ENCODE measurements at places on chromosomes 13 and 19. TPM values are rescaled to one million over a fixed set of nuclear protein-coding genes. Genes with fewer than 3 reads are reported as not detected.

DNA sequence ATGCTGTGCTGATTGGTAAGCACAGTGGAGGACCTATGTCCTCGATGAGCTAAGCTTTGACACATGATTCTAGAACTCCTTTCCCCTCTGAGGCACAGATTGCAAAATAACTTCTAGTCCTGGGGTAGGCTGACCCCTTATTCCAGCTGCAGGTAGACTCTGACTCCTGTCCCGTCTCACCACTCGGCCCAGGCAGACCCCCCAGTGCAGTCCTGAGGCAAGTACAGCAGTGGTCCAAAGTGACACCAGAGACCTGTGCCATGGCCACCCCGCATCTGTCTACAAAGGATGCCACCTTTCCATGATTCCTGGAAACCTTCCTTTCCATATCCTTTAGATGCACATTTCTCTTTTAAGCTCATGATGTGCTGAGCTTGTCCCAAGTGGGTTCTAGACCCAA, 482.5 kb downstream of the ZNF536 start:
- no peak overlapping the region for H3K27ac ChIP-seq
- no peaks in the 10 kb centered on the region for H3K36me3 ChIP-seq
- no peak overlapping the region for H3K4me3 ChIP-seq
- no peaks in the 10 kb centered on the region for H3K27me3 ChIP-seq
- no peaks in the 10 kb centered on the region for H3K4me1 ChIP-seq

- H3K4me3 ChIP-seq = no peak overlapping the region
- H3K27ac ChIP-seq = no peak overlapping the region
- H3K36me3 ChIP-seq = peaks cover 5% of the 10 kb centered on the region
Measured at GRCh38 chr19:4477034-4477801, 5.1 kb downstream of the HDGFL2 start.

DNA sequence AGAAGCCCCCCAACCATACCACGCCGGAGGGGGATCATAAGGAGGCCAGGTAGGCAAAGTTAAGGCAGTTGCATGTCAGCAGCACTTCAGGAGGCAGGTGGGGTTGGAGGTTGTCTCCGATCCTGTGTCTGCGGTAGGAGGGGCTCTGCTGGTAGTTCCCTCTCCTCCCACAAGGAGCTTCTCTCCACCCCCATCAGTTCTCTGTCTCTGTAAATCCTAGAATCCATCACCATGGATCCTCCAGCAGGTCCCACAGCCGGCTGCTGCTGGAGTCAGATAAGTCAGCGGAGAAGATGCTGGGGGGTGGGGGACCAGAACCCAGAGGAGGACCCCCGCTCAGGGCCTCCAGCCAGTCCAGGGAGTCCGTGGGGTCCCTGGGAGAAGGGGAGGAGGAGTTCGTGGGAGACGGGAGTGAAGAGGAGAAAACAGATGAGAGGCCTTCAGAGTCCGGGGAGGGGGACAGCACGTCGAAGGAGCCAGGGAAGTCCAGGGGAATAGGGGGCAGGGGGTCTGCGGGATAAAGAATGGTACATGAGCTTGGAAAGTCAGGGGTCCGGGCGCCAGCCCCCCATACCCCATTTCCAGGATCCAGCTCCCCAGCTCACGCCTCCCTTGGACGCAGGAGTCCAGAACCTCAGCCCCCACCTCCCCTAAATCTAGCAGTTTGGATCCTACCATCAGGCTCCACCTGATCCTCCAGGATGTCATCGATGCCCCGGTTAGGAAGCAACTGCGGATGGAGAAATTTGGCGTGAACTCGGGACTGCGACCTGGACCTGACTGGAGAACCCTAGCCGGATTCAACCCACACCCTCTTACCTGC, 6.3 kb downstream of the MAMSTR start:
- H3K4me3 ChIP-seq = peak overlapping the region; percentile 79
- peak overlapping the region; percentile 62 for H3K27ac ChIP-seq
- no peak for DNase-seq
- peaks cover 10% of the 10 kb centered on the region for H3K4me1 ChIP-seq
- H3K27me3 ChIP-seq = no peaks in the 10 kb centered on the region

- H3K27ac ChIP-seq = no peak within 1 kb of the TSS
- H3K4me3 ChIP-seq = peak within 1 kb of the TSS; percentile 10
- no peaks in the 10 kb centered on the region for H3K36me3 ChIP-seq
Measured at GRCh38 chr19:45340232-45340898, at the start of gene KLC3. TSS of gene KLC3 (plus strand) at chr19:45340750. CDS start at chr19:45345542, 4,792 bp downstream.

GRCh38 chr13:65417953-65418352, 1812.2 kb downstream of the PCDH9 start:
- no peak overlapping the region for H3K27ac ChIP-seq
- H3K4me3 ChIP-seq = no peak overlapping the region
- DNase-seq = no peak

GRCh38 chr19:54434873-54435214, 14.2 kb upstream of the LENG8 start:
- peaks cover 13% of the 10 kb centered on the region for H3K4me1 ChIP-seq
- H3K27ac ChIP-seq = peak overlapping the region; percentile 54
- DNase-seq = peak; percentile 50
- no peaks in the 10 kb centered on the region for H3K27me3 ChIP-seq
- no peak overlapping the region for H3K4me3 ChIP-seq

DNA sequence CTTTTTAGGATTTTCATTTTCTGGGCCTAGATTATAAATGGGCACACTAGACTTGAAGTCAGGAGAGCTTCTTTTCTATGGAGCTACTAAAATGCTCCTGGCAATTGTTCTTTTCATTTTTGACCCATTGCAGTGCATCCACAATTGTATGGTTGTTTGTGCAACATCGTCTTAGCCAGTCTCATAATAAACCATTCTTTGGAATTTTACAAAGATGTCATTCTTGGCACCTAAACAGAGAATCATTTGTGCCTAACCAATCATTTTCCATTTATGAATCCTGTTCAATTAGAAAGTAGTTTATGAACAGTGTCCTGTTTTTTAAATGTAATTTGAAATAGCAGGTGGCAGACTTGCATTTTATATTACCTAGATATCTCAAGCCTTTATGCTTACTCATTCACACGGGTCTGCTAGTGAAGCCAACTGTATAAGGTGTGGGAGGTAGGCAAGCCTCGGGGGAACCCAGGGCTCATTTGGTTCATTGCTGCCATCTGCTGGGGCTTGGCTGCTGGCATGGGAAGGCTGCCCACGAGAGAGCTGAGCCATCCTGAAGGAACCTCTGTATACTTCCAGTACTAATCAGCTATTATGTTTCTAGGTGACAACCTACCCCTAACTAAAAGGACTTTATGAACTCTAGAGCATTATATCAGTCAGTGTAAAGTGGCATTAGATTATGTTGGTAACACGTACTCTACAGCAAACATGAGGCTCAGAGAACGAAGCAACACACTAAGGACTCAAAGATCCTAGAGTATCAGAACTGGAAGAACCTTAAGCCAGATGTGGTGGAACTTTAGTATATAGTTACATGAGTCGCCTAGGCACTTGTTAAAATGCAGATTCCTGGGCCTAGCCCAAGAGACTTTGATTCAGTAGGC, 60.0 kb downstream of the TPT1 start:
- no peaks in the 10 kb centered on the region for H3K27me3 ChIP-seq
- DNase-seq = peak; percentile 60
- no peak overlapping the region for H3K27ac ChIP-seq
- H3K4me3 ChIP-seq = no peak overlapping the region
- H3K4me1 ChIP-seq = peaks cover 2% of the 10 kb centered on the region

GRCh38 chr19:5580161-5580571, 12.4 kb upstream of the TINCR start:
- no peaks in the 10 kb centered on the region for H3K27me3 ChIP-seq
- no peak for DNase-seq
- no peak overlapping the region for H3K4me3 ChIP-seq
- H3K36me3 ChIP-seq = no peaks in the 10 kb centered on the region
- peaks cover 3% of the 10 kb centered on the region for H3K4me1 ChIP-seq

GRCh38 chr19:35133826-35134225, 1.0 kb downstream of the LGI4 start:
- H3K27ac ChIP-seq = no peak overlapping the region
- H3K27me3 ChIP-seq = peaks cover 6% of the 10 kb centered on the region
- no peak overlapping the region for H3K4me3 ChIP-seq
- H3K4me1 ChIP-seq = peaks cover 5% of the 10 kb centered on the region
- H3K36me3 ChIP-seq = no peaks in the 10 kb centered on the region

- no peak overlapping the region for H3K4me3 ChIP-seq
- DNase-seq = no peak
- H3K36me3 ChIP-seq = peaks cover 47% of the 10 kb centered on the region
Measured at GRCh38 chr19:24078680-24079079, 8.3 kb upstream of the ZNF254 start.

DNA sequence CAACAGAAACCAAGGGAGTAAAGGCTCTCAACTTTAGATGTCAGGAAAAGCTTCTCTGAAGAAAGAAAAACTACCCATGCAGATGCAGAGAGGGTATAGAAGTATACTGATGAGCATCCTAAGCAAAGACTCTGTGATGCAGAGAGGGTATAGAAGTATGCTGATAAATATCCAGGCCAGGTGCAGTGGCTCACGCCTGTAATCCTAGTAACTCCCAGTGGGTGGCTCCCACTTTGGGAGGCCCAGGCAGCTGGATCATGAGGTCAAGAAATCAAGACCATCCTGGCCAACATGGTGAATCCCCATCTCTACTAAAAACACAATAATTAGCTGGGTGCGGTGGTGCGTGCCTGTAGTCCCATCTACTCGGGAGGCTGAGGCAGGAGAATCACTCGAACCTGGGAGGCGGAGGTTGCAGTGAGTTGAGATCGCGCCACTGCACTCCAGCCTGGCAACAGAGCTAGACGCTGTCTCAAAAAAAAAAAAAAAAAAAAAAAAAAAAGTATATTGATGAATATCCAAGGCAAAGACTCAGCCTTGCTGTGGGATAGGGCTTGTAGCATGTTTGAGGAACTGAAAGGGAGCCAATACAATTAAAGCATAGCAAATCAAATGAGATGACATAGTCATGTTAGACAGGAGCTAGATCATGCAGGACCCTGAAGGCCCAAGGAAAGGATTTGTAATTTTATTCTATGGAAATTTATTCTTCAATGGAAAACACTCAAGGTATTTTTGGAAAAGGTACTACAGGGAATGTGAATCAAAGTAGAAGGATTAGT, 14.9 kb downstream of the UBL3 start:
- H3K36me3 ChIP-seq = peaks cover 10% of the 10 kb centered on the region
- DNase-seq = no peak
- H3K4me3 ChIP-seq = no peak overlapping the region
- H3K27ac ChIP-seq = no peak overlapping the region
- H3K4me1 ChIP-seq = peaks cover 21% of the 10 kb centered on the region

- DNase-seq = no peak
- no peaks in the 10 kb centered on the region for H3K36me3 ChIP-seq
- H3K4me1 ChIP-seq = peaks cover 2% of the 10 kb centered on the region
- peaks cover 28% of the 10 kb centered on the region for H3K27me3 ChIP-seq
Measured at GRCh38 chr13:32025730-32026129, 5.8 kb upstream of the FRY start.

DNA sequence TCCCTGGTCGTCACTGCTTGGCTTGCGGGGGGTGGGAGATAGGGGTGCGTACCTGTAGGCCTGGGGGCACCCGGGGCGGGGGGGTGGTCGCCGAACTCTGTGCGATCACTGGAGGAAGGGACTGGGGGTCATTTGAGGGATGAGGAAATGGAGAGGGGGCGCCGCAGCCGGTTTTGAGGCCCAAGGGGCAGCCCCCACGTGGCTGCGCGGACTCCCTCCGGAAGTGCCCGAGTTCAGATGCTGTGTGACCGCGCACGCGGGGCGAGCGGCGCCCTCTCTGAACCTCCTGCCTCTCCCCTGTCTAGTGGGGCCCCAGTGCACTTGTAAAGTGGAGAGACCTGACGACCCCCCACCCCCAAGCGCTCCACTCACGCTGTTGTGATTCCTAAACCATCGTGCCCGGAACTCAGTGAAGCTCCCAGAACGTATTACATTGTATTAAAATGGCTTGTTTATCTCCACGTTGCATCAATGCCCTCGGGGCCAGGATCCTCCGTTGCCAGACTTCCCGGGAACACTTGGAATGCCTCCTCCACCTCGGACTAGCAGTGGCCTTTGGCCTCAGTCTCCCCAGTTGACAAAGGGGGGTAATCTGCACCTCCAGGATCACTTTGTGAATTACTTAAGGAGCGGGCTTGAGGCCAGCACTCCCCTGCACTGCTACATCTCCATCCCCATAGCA, 3.0 kb upstream of the NANOS3 start:
- H3K4me3 ChIP-seq = no peak overlapping the region
- no peak for DNase-seq
- peaks cover 4% of the 10 kb centered on the region for H3K27me3 ChIP-seq
- no peak overlapping the region for H3K27ac ChIP-seq
- no peaks in the 10 kb centered on the region for H3K36me3 ChIP-seq

DNA sequence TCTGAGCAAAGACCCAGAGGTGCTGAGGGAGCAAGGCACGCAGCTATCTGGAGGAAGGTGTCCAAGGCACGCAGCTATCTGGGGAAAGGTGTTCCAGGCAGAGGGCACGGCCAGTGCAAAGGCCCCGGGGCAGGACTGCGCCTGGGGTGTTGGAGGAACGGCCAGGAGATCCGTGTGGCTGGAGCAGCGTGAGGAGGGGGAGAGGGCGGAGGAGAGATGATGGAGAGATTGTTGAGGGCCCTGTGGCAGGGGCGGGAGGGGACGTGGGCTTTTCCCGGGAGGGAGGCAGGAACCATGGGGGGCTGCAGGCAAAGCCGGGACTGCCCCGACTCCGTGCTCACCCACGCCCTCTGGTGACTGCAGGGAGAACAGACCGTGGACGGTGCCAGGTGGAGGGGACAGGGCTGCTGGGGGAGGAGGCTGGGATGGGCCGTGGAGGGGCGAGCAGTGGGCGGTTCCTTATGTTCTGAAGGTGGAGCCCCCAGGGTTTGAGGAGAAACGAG, 13.3 kb upstream of the MISP start:
- H3K27me3 ChIP-seq = no peaks in the 10 kb centered on the region
- H3K27ac ChIP-seq = no peak overlapping the region
- peak; percentile 63 for DNase-seq
- H3K36me3 ChIP-seq = no peaks in the 10 kb centered on the region
- no peak overlapping the region for H3K4me3 ChIP-seq

GRCh38 chr13:52921194-52921593, 72.8 kb upstream of the PCDH8 start:
- no peak overlapping the region for H3K4me3 ChIP-seq
- H3K27ac ChIP-seq = no peak overlapping the region
- no peaks in the 10 kb centered on the region for H3K4me1 ChIP-seq
- H3K27me3 ChIP-seq = no peaks in the 10 kb centered on the region
- no peak for DNase-seq

DNA sequence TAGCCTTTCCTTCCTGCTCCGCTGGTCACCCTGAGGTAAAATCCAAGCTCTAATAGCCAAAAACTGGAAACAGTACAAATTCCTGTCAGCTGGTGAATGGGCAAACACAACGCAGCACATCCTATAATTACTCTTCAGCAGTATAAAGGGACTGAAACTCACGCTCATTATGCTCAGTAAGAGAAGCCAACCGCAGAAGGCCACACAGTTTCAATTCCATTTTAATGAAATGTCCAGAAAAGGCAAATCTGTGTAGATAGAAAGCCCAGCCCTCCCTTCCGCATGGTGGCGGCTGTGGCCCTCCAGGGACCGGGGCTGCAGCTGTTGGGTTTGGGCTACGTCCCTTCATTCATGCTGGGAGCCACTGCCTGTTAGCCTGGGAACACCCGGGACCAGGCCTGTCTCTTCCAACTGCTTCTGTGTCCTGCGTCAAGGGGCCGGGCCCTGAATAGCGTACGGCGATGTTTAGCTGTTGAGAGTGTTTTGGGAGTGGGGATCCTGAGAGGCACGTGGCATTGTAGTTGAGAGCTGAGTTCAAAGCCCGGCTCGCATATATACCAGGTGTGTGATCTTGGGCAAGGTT, 23.5 kb downstream of the NKPD1 start:
- H3K27ac ChIP-seq = no peak overlapping the region
- peaks cover 5% of the 10 kb centered on the region for H3K4me1 ChIP-seq
- H3K27me3 ChIP-seq = no peaks in the 10 kb centered on the region
- H3K4me3 ChIP-seq = no peak overlapping the region

The PLIN5 gene
- not detected for total RNA-seq

The CCDC70 gene
- total RNA-seq = not detected

The SERP2 gene
- total RNA-seq = not detected

The SAFB2 gene
- total RNA-seq = 125 TPM

The ZNF708 gene
- total RNA-seq = 13.9 TPM

The LPAR6 gene
- total RNA-seq = 53.0 TPM

The GPC5 gene
- total RNA-seq = not detected

The ZNF791 gene
- total RNA-seq = 41.5 TPM

All from activated CD8-positive, alpha-beta memory T cell treated with anti-CD3 and anti-CD28 coated beads, Interleukin-2, amount 10 ng/mL, durations not matched to agents 7 days and 5 days (primary cell).